ENCODE measurements at places on chromosomes 4 and X.

DNA sequence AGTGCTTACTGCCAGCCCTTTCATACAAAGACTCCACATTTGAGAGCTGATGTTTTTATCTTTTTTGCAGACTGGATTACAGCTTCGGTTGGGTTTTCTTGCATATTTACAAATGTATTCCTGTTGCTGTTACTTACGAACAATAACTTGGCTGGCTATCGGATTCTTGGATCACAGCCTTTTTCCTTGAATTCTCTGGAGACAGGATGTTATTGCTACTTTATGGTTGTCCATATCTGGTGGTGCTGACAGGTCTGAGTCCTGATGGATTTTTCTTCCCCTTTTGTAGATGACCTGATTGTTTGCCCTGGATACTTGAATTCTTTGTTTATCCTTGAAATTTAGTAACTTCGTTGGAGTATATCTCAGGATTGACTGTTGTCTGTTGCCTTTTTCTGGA lies 77.7 kb downstream of the PDK3 start:
- DNase-seq = no peak

DNA sequence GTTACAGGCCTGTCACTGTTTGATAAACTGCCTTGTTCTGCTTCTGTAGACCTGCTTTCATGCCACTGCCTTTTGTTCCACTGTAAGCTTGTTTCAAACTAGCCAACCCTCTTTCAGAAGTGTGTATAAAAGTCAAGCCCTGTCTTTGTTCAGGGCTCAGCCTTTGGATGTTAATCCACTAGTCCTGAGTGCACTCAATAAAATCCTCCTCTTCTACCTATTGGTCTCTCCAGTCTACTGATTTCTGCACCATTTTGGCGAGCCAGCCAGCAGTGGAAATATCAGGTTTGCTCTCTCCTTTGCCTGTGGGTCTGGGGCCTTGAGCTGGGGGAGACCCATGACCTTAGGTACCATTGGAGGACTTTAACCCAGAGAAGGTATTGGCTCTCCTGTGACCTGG lies 901.6 kb upstream of the NDST4 start:
- DNase-seq = no peak

DNA sequence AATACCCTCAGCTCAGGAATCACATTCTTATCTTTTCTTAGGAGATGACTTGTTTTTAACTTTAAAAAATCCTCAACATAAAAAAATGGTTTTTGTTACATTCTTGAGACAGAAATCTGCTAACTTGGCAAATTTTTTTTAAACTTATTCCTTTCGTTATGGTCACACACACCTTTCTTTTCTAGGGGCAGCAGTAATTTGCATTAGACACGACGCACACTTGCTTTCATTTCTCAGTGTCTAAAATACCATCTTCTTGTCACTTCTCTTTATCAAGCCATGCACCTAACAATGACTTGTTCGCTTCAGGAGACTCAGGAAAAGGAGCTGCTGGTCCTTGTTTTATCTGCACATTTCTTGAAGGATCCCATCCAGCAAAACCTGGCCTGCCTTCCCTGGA lies 112.6 kb upstream of the TBL1X start:
- DNase-seq = no peak

DNA sequence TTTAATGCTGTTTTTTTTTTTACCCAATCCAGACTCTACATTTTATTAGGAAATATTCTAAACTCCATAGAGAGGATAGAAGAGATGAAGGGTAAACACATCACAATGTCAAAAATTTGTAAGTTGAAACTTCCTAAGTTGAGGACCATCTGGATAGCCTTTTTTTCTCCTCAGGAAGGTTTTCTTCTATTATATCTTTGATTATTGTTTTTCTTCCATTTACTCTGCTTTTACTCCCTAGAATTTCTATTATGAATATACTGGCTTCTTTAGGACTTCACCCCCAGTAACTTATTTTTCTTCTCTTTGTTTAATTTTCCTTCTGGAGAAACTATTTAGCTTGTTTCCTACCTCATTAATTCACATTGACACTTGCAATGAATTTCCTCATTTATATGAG lies 71.2 kb upstream of the SLIT2 start:
- DNase-seq = no peak

- DNase-seq = no peak
Observed at GRCh38 chrX:17067534-17067933, 121.1 kb downstream of the REPS2 start.

- no peak for DNase-seq
Observed at GRCh38 chr4:83276299-83277040, 8.1 kb downstream of the COQ2 start.

- no peak for DNase-seq
Observed at GRCh38 chrX:11311706-11312105, 18.5 kb downstream of the AMELX start.

- no peak for DNase-seq
Observed at GRCh38 chrX:152930516-152930915, 32.6 kb downstream of the ZNF185 start.

All from stimulated activated CD8-positive, alpha-beta memory T cell treated with anti-CD3 and anti-CD28 coated beads, Interleukin-2, amount 100 ng/mL, for 48 hours (primary cell).